ENCODE measurements at places on chromosomes 16 and 17.

DNA sequence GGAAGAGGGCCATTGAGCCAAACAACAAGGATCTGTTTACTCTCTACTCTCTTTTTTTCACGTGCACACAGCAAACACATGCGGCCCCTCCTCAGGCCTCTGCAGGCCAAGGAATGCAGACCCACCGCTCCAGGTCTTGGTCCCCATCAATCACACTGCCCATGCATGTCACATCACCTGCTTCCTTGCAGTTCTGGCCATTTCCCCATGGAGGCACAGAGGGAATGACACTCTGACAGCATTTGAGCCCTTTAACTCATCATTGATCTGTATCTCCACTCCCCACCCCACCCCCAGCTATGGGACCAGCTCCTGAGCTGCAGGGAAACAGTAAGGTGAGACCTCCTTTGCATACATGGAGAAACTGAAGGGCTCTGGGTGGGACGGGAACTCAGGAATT, 45.9 kb upstream of the MEIOC start:
- no peak for DNase-seq

DNA sequence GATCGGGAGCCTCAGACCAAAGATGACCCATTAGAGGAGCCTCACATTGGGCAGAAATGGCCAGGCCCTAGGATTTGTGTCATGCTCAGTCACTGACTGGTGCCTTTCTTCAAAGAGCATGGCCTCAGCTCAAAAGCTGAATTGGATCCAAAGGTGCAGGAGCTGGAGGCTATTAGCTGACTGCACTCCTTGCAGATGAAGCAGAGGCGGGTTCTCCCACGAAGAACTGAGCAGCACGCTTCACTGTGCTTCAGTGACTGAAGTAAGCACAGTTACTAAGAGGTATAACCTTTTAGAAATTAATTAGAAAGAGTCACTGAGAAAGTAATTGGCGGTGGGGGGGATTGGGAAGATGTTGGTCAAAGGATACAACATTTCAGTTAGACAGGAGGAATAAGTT, 18.7 kb upstream of the COX10 start:
- DNase-seq, result no peak

DNA sequence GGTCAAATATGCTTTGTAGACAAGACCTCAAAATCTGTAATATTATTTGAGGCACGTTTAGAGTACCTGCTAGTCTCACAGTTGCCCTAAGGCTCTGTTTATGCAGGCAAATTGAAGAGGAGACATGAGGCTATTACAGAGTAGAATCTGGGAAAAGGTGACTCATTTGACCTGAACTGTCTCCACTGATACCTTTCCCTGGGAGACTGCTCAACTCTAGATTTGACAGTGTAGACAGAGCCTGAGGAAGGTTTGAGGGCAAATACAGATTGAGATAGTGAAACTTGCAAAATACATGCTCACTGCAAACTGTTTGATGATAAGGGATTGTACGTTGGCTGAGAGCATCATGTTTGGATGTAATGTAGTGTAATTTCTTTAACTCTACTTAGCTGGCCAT, 1266.6 kb upstream of the CDH8 start:
- no peak for DNase-seq

- no peak for DNase-seq
These were observed 33.1 kb upstream of the CRISPLD2 start for GRCh38 chr16:84786605-84787262.

GRCh38 chr16:17887963-17888362, 417.2 kb upstream of the XYLT1 start:
- DNase-seq, result no peak

DNA sequence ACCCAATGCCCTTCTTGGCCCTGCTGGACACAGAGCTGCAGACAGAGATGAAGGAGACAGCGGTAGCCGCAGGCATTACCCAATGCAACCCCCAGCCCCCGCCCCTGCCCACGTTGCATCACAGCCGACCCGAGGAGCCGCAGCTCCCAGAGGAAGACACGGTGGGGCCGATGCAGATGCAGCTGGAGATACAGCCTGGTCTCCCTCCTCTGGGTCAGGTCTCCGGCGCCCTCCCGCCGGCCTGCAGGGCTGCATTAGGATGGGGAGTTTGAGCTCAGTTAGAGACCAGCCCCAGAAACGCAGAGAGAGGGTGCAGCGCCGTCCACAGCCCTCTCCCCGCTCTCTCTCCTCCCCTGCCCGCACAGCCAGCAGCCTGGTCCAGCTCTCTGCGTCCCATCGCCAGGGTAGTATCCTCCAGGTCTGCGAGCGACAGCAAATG, 19.4 kb upstream of the UBE2I start:
- no peak for DNase-seq

- no peak for DNase-seq
These were observed 49.5 kb upstream of the CMIP start for GRCh38 chr16:81394966-81395655.

DNA sequence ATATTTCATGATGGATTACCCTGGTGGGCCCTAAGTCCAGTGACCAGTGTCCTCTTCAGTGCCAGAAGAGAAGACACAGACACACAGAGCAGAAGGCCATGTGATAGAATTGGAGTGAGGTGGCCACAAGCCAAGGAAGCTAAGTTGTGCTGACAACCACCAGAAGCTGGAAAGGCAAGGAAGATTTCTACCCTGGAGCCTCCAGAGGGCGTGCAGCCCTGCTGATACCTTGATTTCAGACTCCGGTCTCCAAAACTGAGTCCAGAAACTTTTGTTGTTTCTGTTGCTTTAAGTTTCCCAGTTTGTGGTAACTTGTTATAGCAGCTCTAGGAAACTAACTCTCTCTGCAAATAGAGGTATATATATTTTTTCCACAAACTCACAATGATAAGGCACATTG, 396.6 kb upstream of the ASIC2 start:
- DNase-seq, result no peak

DNA sequence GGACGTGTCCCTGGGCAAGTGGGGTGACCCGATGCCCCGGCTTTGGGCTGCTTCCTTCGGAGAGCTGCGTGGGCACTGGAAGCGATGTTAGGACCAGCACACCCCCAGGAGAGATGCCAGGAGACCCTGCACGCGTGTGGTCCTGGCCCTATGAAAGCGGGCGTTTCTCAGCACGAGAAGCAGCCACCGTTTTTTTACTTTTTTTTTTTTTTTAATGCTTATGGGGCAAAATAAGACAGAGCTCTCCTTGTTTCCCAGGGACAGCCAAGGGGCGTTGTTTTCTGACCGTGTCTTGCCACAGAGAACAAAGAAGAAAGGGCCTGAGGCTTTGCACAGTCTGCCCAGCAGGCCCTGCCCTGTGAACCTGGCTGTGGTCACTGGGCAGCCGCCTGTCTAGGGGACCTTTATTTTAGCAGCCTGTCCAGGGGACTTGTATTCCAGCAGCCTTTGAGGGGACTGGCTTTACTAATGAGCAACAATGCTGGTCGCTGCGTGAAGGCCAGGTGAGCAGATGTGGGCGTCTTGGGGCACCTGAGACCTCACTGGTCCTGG, 996 bp downstream of the SLC25A10 start:
- DNase-seq, result no peak

- no peak for DNase-seq
These were observed 11.3 kb downstream of the OSBPL7 start for GRCh38 chr17:47810200-47810821.

GRCh38 chr17:550463-551180, 164.0 kb downstream of the VPS53 start:
- no peak for DNase-seq

DNA sequence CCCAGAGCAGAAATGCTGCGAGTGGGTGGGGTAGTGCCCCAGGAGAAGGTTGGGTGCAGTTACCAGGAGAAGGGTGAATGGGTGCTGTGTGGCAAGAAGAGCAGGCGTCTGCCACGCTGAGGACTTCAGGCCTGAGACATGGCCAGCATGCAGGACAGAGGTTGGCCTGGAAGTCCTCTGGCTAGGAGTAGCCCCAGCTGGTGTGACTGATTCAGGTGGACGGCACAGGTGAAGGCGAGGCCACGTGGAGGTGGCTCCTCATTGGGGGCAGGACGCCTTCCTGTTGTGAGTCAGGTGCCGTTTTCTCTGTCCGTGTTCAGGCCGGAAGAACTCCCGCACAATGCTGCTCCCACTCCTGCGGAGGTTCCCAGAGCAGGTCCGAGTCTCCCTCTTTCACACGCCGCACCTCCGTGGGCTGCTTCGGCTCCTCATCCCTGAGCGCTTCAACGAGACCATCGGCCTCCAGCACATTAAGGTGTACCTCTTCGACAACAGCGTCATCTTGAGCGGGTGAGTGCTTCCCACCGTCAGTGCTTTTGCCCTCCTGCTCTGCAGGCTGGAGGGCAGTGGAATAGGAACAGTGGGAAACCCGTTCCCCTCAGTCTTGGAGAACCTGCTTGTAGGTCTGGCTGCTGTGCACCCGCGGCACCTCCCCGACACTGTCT, 20.7 kb downstream of the PGS1 start:
- no peak for DNase-seq

DNA sequence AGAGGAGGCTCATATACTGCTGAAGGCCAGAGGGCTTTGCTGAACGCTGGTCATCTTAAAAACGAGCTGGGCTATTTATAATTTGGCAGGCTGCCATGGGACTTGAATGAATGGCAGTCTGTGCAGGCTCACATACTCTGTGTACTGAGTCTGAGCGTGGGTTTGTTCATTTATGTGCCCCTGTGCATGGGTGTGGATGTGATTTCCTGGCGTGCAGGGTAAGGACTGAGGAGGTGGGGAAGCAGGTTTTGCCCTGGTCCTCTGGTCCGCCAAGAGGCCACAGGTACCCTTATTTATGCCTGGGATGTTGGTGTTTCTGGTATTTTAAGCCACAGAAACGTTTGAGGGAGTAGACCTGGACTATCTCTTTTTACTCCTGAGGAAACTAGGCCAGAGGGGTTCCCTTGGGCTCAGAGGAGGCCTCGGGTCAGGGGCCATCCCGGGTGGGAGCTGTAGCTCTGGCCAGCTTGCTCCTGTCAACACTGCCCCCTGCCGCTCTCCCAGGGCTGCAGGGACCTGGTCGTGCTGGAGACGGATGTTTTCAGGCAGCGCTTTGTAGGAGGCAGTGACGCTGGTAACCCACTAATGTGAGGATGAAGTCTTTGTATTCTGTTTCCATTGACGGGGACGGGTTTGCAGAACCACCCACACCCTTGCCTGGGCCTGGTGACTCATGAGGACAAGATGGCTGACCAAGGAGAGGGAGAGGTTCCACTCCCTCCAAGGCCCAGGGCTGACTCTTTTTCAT, 184.4 kb downstream of the MSI2 start:
- peak; percentile 14 for DNase-seq

GRCh38 chr17:1992541-1992940, 32.6 kb downstream of the RTN4RL1 start:
- DNase-seq, result no peak

GRCh38 chr17:279331-279730, 73.3 kb downstream of the RPH3AL start:
- no peak for DNase-seq

DNA sequence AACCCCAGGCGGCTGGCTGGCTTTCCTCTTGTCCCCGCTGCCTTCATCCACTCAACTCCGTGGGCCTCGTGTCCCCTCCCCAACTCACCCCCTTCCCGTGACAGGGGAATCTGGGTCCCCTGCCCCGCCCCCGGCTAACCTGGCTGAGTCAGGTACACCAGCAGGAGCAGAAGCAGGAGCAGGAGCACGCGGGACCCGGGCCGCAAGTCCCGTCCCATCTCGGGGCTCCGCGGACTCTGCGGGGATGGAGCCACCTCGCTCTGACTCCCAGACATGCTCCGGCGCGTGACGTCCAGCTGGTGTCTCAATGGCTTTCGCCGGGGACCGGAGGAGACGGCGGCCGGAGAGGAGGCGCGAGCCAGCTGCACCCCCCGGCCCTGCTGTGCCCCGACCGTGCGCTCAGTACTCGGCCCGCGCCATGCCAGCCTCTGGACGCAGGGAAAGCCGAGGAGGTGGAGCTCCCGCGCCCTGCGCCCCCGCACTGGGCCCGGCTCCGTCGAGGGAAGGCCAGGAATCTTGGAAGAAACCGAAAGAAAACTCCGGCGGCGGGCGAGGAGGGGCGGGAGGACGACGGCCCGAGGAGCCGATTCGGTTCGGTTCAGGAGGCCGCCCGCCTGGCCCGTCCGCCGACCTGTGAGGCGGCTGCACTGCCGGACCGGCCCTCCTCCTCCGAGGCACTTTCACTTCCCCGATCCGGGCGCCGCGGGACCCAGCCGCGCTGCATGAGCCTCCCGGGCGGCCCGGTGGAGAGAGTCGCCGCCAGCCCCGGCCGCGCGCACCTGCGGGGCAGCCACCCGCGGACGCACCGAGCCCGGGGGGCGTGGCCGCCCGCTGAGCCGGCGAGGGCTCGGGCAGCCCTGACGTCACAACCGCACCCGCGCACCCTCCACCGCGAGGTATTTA, at the start of the genes CXCL16 and ZMYND15:
CXCL16 (minus strand) TSS at position 807 of the 903 bp plus-strand sequence; CDS start at position 218, 589 bp downstream.
ZMYND15 (plus strand) TSS at position 712 of the 903 bp plus-strand sequence. CDS start 716 bp downstream, outside the sequence.
- DNase-seq, result peak; percentile 47

GRCh38 chr17:39634384-39634871, 2.5 kb upstream of the STARD3 start:
- no peak for DNase-seq

- DNase-seq, result no peak
These were observed at the start of gene USP43 for GRCh38 chr17:9644910-9645751. TSS of gene USP43 (plus strand) at chr17:9645517. CDS start at chr17:9645633, 116 bp downstream.

DNA sequence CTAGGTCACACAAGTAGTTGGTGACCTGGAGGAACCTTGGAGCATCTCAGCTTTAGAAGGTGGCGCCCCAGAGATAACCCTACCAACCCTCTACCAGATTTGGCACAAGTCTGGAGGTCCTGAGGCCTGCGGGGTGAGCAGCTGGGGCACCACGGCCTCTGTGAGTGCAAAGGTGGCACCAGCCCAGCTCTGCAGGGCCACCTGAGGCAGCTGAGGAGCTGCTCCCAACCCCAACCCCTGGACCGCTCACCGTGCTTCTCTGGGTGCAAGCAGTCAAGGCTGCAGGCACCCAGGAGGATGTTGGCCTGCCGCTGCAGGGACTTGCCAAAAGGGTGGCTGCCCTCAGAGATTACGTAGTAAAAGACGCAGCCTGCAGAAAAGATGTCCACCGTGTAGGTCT, 28.4 kb upstream of the ICAM2 start:
- no peak for DNase-seq

DNA sequence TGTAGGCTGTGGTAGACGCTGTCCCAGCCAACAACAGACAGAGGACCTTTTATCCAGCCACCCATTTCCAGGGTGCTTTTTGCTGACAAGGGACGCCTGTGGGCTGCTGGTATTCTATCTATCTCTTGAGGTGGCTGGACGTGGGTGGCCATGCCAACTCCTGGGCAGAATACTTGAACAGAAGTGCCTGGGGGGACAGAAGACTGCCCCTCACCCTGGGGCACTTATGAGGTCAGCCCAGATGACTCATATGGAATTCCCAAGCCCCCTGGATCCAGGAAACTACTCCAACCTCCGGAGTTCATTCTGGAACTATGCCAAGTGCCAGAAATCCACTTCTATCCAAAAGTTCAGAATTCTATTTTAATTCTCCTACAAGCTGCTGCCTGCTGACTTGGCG, 61.3 kb downstream of the CDRT4 start:
- DNase-seq, result no peak

DNA sequence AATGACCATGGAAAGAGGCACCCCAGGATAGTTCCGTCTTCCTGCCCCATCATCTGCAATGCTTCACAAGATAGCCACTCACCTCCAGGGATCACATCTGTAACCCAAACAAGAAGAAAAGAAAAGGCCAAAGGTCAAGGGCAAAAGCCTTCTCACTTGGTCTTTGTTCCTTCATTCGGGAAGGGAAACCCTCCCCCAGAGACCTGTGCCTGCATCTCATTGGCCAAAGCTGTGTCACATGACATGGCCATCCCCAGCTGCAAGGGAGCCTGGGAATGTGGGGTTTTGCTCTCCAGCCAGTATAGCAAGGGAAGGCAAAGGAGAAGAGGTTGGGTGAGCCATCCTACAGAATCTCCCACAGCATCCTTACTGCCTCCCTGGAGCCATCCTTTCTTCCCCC, 47.9 kb downstream of the NOL11 start:
- DNase-seq, result no peak
